ENCODE measurements at places on chromosomes 16 and 17. TPM values are rescaled to one million over a fixed set of nuclear protein-coding genes. Genes with fewer than 3 reads are reported as not detected.

PLCG2 gene
- total RNA-seq, result 7.0 TPM

ATAD5 gene
- 40.8 TPM for total RNA-seq

EFTUD2 gene
- total RNA-seq, result 175 TPM

SOX15 gene
- not detected for total RNA-seq

ITGAD gene
- not detected for total RNA-seq

EPN3 gene
- total RNA-seq, result not detected

CBFA2T3 gene
- 0.34 TPM for total RNA-seq

PPM1E gene
- not detected for total RNA-seq

NPB gene
- total RNA-seq, result 0.14 TPM
